ENCODE measurements at places on chromosomes 2 and 18. TPM values are rescaled to one million over a fixed set of nuclear protein-coding genes. Genes with fewer than 3 reads are reported as not detected.

Gene ATAD2B
- 6.5 TPM for total RNA-seq

Gene TGFA
- 0.93 TPM for total RNA-seq

Gene ORC2
- total RNA-seq, result 11.1 TPM

Gene CBLN2
- 0.47 TPM for total RNA-seq

Gene FHOD3
- total RNA-seq, result 7.8 TPM
